ENCODE measurements at places on chromosomes 7 and 10.

DNA sequence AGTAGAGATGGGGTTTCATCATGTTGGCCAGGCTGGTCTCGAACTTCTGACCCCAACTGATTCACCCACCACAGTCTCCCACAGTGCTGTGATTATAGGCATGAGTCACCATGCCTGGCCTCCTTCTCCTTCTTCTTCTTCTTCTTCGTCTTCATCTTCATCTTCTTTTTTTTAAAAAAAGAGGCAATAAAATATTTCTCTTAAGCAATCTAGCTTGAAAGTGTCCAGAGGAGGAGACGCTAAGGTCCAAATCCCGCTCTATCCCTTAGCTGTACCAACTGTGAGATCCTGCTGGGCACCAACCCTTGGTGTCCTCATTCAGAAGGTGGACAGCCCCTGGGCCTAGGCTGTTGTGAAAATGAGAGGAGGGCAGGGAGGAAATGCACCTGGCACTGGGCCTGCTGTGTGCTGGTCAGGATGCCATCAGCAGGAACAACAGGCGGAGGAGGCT, 13.9 kb upstream of the PSAP start:
- DNase-seq = no peak

DNA sequence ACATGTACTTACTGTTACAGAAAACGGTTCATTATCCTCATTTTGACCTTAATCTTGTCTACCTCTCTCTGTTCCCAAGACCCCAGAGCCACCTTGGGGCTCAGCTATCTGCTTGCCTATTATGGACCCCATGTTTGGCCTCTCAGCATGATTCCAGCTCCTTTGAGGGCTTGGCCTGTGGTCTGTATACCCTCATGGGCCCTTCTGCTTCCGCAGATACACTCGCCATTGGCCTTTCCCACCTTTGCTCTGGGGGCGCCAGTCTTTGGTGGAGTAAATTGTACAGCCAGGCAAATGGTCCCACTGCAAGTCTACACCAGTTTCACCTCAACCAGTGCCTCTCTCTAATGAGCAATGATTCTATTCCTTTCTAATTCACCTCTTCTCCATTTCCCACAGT, 109.2 kb upstream of the ZNF746 start:
- DNase-seq = no peak

GRCh38 chr10:103877861-103878260, 22.5 kb upstream of the SH3PXD2A start:
- no peak for DNase-seq

GRCh38 chr10:88702848-88703597, 3.0 kb upstream of the LIPK start:
- no peak for DNase-seq

GRCh38 chr10:110651044-110651958, 7.2 kb downstream of the RBM20 start:
- DNase-seq = no peak

- no peak for DNase-seq
Measured at GRCh38 chr7:95545007-95545615, 51.2 kb downstream of the PDK4 start.

GRCh38 chr7:127189886-127190285, 62.9 kb downstream of the GRM8 start:
- no peak for DNase-seq

- DNase-seq = no peak
Measured at GRCh38 chr7:96061844-96062243, 260.1 kb downstream of the SLC25A13 start.

DNA sequence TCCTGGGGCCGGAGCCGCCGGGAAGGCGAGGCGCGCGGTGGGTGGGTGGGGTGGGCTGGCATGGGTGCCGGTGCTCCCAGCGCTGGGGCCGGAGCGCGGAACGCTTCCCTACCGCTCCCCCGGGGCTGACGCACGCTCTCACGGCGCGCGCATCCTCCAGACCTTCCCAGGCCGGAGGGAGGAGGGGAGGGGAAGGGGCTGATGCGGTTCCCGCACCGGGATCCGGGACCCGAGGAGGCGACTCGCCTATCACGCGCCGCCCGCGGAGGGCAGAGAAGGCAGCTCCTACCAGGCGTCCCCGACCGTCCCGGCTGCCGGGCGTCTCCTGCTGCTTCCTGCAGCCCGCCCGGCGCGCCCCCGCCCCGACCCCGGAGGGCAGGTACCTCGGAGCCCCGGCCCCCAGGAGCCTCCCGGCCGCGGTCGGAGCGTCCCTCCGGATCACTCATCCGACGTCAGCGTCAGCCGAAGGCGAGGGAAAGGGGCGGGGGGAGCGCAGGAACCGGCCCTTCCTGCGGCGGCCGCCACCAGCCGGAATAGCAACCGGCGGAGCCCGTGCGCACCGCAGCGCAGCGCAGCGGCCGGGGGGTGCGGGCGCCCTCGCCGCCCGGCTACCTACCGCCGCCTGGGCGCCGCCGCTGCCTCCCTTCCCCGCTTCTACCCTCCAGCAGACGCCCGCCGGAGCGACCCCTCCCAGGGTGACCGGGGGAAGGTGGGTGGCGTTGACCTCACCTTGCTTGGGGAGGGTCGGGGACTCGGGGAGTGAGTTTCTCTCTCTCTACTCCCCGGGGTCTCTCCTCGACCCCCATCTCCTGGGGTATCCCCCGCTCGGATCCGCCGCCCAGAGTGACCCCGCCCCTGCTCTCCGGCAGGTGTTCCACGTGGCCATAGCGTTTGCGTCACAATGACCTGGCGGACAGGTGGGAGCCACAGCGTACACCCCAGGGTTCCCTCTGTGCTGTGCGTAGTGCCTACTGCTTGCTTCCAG, at the start of gene ICA1:
ICA1 (minus strand) TSS at position 457 of the 985 bp plus-strand sequence. CDS start 26,241 bp downstream, outside the sequence.
- peak; percentile 3 for DNase-seq

DNA sequence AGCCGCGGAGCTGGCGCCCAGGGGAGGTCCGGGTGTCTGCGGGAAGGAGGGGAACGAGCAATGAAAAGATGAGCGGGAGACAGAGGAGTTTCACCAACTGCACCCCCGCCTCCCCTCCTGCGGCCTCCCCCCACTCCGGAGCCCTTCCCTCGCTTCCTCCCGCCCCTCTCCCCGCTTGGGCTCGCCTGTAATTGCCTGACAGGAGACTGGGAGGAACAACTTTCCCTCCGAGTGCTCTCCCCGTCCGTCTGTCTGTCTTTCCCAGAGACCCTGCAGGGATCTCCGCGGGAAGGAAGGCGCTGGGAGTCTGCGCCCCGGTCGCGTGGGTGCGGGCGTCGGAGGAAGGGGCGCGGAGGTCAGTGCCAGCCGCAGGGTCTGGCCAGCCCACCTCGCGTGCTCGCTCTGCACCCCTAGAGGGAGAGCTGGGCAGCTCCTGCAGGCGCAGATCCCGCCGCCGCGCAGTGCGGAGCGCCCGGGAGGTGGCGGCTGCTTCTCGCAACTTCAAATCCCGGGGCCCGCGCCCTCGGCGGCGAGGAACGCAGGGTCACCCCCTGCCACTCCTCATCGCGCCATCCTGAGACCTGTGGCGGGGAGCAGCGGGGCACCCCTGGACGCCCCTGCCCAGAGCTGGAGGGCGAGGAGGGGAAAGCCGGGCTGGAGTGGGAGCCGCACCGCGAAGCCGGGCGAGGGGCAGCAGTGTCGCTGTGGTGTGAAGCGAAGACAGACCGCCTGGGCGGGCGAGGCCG, 511 bp upstream of the NRP1 start:
- DNase-seq = peak; percentile 35

DNA sequence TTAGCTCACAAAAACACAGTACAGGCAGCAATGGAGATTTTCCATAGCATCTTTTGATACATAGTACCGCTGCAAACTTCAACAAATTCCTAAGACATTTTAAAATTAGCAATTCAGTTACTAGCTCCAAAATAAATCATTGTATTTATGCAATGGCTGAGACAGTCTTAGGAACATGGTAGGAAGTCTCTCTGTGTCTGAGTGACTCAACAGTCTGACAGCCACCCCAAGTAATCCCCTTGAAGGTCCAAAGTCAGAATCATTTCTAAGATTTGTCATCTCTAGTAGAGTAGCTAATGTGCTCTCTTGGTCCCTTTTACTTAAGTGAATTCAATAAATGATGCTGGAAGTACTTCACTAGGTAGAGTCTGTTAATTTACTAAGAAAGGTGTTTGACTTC, 93.8 kb upstream of the NOBOX start:
- no peak for DNase-seq

DNA sequence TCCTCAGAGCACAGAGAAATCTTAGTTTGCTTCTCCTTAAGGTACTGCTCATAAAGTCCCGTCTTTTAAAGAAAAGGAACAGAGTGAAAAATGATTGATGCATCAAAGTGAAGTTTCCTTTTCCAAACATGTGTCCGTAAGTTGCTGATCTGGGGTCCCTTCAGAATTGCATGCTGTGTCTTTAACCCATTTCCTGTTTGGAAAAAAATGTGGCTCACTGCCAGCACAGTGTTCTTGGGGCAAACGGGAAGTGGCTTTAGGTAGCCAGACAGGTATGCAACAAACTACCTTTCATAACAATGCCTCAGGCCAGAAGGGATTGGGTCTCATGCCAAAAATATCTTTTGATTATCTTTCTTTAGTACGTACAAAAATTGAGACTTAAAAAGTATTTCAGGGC, 50.9 kb downstream of the TFAM start:
- DNase-seq = peak; percentile 26

DNA sequence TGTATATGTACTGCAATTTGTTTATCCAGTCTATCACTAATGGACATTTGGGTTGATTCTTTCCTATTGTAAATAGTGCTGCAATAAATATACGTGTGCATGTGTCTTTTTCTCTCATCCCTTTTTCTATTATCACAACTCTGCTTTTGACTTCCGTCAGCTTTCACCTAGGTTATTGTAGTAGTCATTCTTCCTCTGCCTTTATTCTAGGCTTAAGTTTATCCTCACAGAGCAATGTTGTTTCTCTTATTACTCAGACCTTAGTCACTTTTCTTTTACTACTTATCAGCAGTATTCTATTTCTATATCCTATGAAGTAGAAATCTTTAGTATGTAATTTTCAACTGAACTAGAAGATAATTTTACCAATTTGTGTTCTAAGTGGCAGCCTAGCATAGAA, 175.3 kb upstream of the SEMA3E start:
- no peak for DNase-seq

DNA sequence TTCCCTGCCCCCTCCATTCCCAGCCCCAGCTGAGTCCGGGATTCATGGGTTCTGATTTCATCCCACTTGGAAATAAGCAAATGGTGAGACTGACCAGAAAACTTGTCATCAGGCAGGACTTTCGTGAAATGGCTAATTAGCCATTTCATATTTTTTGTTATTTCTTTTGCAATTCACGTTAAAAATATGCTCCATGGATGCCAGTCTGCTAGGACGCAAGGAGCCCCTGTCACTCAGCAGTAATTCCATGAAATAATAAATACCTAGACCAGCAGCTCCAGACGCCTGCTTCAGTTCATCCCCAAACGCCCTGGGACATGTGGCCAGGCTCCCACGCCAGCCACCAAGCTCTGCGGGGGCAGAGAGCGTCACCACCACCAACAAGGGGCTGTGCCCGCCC, 111.0 kb downstream of the TRIL start:
- no peak for DNase-seq

- DNase-seq = no peak
Measured at GRCh38 chr10:86363184-86363832, 3.3 kb downstream of the GRID1 start.

GRCh38 chr10:101772895-101773761, 2.8 kb downstream of the FGF8 start:
- no peak for DNase-seq

DNA sequence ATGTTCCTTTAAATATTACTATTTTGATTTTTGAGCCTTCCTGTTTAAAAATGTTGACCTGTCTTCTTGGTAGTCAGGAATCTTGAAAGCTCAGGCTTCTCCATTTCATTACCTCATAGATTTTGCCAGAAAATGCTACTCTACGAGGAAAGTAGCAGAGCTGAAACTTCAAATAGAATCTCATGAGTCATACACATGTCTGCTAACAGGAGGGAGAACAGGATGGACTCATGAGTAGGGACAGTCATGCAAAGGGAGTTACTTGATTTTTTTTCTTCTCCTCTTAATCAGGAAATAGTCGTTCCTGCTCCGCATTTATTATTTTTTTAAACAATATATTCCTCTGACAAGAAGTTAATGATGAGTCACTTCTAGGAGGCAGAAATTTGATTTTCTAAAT, 37.0 kb upstream of the MINDY3 start:
- DNase-seq = no peak
